Immature natural killer cell (primary cell): ENCODE measurements at places on chromosomes 3 and 15.
A peak's percentile ranks its signal among the peaks of the same experiment; 100 is the strongest.

DNA sequence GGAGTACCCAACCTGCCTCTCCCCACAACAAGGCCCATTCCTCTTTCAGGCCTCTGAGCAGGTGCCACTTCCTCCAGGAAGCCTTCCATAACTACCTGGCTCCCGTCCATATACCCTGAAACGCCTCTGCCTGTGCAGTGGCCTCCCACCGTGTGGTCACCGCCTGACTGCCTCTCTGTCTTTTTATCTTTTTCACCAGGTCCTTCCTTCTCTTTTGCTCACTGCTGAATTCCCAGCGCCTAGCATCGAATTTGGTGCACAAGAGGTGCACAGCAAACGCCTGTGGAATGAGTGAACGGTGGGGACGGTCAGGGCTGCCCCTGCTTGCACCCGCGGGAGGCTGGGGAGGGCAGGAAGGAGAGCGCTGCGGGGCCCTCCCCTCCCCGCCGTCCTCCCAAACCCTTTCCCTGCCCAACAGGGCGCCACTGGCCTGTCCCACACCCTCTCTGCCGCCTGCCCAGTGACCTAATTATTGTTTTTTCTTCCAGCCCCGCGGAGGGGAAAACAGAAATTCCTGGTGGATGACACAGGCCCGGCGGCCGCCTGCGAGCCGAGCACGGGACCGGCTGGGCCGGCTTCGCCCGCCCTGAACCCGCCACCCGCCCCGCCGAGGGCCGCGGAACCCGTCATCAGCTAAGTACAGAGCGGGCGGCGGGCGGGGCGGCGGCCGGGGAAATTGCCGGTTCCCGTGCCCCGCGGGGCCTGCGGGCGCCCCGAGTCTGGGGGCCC lies 140.1 kb downstream of the SMAD6 start:
- DNase-seq = no peak

DNA sequence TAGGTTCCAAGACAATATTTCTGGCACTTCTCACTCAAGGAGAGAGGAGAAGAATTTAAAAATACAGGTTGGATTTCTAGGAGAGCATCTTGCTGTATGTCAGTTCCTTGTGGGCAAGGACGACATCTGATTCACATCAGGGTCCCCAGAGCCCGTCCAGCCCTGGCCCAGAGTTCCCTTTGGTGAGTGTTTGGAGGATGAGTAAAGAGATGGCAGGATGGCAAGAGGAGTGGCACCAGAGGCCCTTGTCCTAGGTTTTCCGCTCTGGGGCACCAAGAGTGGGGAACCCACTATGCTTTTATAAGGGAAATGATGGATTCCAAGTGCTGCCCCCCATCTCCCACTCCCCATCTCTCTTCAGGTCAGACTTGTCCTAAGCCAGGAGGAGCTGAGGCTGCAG lies 181.8 kb downstream of the TBC1D2B start:
- no peak for DNase-seq

- DNase-seq = no peak
Observed at GRCh38 chr3:155443815-155444214, 150.3 kb upstream of the STRIT1 start.

- DNase-seq = no peak
Observed at GRCh38 chr15:75158402-75158801, 43.3 kb upstream of the C15orf39 start.

- DNase-seq = no peak
Observed at GRCh38 chr3:123076496-123077418, 9.9 kb downstream of the PDIA5 start.

DNA sequence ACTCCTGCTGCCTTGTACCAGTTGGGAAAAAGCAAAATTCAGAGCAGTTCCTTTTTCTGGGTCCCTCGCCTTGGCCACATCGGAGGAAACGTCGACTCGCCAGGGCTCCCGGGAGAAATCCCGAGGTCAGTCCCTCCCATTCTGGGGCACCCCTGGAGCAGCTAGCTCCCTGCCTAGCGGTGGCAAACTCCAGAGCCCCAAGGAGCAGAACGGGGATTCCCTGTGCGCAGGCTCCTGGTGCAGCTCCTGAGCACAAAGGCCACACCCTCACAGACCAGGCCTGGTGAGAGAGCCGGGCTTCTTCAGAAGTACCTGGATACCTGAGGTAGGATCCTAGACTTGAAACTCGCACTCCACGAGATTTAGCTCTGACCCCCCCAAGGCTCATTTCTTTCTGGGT lies 2.6 kb downstream of the LRRC3B start:
- no peak for DNase-seq

DNA sequence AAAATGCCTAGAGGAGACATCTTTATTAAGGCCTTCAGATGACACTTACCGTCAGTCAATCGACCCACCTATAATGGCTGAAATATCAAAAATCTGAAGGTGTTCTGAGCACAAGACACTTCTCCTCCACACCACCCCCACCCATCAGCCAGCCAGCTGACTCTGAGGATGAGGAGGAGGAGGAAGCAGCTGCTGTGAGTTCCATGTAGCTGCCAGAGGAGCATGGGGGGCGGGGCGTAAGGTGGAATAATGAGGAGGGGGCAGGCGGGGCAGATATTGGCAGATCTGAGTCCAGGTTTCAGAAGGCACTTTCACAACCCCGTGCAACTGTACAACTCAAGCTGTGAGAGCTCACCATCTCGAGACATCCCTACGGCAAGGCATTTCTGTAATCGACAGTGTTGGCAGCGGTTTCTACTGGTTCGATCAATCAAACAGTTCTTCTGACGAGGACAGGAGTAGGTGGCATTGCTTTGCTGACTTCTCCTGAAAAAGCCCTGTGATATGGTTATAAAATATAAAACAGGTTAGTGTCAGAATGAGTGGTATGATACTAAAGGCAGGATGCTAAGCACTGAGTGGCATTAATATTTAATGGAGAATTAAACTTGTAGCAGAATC lies 35.4 kb upstream of the ICE2 start:
- no peak for DNase-seq

- DNase-seq = no peak
Observed at GRCh38 chr15:28020644-28021043, 78.5 kb downstream of the OCA2 start.

DNA sequence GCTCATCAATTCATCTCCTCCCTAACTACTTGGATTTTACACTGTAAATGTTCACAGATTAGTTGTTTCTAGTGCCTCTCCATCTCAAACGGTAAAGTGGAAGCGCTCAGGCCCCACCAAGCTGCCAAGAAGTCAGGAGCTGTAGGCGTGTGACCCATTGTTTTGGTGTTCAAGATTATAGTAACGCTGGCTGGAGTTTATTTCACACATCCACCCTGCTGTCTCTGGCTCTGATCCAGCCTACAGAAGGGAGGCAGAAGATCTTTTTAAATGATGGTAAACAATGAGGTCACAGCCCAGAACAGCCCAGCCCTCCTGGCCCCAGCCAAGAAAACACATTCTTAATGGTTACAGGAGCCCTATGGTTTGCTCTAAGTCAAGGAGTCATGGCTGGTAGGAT lies 25.7 kb upstream of the GALNT15 start:
- peak; percentile 28 for DNase-seq

DNA sequence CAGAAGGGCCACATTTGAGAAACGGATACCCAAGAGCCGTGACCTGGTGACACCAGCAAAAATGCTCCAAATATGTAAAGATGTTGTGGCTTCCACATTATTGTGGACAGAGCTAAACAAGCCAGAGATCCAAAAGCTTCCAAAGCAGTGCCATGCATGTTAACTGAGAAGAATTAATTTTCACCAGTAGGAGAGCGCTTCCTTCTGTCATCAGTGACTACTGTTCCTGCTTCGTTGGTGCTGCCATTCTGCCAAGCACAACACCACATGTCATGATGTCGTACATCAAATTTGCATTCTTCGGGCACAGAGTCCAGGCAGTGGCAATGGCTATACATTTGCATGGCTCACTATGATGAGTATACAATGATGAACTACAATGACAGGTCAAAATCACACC lies 19.1 kb upstream of the CHST2 start:
- DNase-seq = no peak

GRCh38 chr15:73328981-73329380 lies 39.8 kb downstream of the HCN4 start:
- DNase-seq = no peak

GRCh38 chr3:126704494-126705214 lies 614 bp downstream of the CHCHD6 start:
- DNase-seq = no peak

- no peak for DNase-seq
Observed at GRCh38 chr3:110900576-110900975, 171.0 kb upstream of the NECTIN3 start.

DNA sequence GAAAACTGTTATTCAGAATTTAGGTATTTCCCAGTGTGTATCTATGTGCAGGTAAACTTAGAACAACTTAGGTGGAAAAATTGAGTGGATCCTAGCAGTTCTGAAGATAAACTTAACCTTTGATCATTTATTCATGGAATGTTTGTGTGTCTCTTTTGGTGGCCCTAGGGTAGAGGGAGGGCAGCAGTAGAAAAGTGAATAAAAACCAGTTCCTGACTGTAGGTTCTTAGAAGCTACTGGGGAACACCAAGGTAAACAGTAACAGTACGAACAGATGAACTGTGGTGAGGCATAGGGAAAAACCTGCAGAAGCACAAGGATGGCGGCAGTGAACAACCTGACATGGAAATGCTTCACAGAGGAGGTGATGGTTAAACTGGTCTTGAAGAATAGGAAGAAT lies 2.5 kb downstream of the SNRK start:
- DNase-seq = no peak

DNA sequence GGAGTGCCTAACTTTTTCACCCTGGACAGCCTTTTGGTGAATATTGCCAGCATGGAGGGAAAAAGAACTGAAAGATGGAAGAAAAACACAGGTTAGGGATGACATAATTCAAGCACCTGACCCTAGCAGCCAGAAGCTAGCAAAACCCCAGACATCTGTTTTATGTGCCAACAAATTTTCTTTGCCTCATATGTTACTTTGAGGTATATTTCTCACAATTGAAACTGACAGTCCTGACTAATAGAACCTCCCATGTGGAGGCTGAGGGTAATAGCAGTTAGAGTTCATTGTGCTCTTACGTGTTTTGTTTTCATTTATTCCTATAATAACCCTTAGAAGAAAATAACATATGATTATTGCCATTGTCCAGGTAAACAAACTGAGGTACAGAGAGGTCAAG lies 71.5 kb upstream of the SLC25A26 start:
- no peak for DNase-seq

DNA sequence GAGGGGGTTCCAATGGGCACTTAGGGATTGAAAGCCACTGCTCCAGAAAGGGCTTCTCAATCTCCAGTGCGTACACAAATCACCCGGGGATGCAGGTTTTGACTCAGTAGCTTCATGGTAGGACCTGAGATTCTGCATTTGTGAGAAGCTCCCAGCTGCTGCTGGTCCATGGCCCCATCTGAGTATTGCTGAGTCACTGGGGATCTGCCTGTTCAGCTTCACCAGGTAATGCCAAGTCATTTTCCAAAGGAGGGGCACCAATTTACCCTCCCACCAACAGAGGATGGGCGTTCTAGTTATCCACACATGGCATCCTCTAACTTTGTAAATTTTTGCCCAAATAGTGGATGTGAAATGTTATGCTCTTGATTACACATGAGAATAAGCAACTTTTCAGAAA lies 12.9 kb upstream of the CEMIP start:
- DNase-seq = no peak

- no peak for DNase-seq
Observed at GRCh38 chr15:60072826-60073465, 68.8 kb downstream of the FOXB1 start.

DNA sequence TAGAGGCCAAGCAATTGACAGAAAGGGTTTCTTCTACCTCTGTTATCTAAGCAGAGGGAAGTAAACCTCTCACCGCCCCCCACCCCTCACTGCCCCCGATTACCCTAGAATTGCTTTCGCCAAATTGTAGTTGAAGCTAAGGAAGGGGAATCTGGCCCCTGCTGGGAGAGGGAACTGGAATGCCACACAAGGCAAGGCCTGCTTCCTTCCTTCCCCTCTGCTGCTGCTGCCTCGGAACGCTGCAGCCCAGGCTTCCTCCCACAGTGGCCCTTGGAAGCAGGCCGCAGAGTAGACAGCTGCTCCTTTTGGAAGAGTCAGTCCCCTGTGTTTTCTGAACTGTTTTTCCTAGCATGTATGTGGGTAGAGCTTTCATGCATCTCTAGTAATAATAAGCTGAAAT lies 21.6 kb downstream of the RLBP1 start:
- DNase-seq = no peak
